ENCODE measurements at places on chromosomes 7 and 10. TPM values are rescaled to one million over a fixed set of nuclear protein-coding genes. Genes with fewer than 3 reads are reported as not detected.

DNA sequence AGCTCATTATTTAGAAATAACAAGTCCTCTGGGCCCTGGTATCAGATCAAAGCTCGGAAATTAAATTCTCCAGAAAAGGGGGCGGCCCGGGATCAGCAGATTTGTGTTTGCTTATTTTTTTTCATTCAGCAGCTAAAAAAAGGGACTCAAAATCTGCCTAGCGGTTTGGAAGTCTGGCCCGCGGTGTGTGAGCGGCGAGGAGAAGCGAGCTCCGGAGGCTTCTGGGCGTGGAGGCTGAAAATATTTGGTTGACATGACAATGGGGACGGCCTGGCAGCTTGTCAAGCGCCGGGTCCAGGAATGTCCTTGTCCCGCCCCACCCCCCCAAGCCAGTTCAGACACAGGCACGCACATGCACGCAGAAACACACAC is 43.4 kb downstream of the FOXL3 start:
- DNase-seq = peak; percentile 76

DNA sequence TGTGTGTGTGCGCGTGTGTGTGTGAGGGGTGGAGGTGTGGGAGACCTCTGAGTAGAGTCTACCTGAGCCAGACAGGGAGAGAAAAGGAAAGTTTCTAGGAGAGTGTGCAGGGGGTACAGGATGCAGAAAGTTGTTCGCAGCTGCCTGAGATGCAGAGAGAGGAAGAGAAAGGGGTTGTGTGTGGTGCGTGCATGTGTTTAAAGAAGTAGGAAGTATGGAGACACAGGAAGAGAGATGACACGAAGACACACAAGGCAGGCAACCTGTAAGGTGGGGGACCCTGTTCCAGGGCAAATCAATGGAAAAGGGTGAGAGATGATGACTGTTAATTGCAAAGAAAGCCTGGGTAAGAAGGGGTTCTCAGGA is 52.2 kb downstream of the C10orf105 start:
- no peak for DNase-seq

GRCh38 chr10:28387140-28387539 is 84.3 kb upstream of the MPP7 start:
- no peak for DNase-seq

DNA sequence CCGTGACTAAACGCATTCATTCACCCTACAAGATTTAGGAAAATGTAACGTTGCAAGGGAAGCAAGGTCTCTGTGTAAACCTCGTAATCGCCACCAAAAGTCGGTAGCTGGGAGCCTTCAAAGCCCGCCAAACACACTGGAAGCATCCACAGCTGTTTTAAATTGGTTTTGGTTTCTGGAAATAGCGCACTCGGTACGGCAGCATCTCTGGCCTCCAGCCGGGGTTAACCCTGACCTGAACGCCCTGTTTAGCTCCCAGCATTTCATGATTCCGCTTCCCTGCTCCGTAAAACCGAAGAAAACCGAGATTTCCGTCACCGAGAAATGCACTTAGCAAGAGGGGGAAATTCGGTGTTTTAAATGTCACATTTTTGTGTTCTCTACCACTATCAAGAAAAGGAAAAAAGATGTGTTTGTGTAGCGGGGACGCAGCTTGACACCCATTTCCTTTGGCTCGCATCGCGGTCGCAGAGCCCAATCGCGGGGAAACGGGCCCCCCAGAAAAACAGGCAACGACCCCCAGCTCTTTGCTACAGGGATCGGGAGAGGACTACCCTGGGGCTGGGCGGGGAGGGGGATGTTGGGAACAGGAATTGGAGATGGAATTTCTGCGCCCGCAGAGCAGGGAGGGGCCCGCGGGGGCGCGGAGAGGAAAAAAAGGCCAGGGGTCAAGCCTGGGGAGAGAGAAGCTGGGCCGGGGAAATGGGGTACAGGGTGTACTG is 646 bp downstream of the SGCE start:
- DNase-seq = peak; percentile 49

DNA sequence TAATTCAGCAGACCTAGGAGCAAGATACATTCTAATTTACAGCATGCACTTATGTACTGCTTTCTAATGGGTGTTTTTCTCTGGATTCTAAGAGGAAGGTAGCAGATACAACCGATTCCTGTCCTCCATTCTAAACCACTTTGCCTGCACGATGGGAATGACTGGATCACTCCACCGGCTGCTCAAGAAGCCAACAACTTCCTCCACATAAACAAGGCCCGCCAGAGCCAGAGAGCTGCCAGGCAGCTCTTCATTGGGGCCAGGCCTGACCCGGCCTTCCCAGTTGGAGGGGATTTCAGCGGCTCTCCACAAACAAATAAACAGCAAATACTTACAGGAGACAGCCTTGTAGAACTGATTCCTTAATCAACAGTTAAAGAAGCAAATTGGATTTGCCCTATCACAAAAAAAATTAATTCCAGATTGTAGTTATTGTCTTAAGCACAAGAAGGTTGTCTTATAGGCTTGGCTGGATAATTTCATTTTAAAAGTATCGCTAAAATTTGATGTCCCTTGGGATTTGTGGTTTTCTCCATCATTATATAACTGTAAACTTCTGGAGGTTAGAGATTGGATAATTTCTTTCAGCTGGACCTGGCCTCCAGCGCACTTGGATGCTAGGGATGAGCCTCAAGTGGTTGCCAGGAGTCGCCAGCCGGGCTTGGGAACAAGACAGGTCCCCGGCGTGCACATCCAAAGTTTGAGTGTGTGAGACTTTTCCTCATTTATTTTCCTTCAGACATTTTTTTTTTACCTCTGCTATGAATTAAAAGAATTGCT is 20.9 kb downstream of the EBF3 start:
- no peak for DNase-seq

DNA sequence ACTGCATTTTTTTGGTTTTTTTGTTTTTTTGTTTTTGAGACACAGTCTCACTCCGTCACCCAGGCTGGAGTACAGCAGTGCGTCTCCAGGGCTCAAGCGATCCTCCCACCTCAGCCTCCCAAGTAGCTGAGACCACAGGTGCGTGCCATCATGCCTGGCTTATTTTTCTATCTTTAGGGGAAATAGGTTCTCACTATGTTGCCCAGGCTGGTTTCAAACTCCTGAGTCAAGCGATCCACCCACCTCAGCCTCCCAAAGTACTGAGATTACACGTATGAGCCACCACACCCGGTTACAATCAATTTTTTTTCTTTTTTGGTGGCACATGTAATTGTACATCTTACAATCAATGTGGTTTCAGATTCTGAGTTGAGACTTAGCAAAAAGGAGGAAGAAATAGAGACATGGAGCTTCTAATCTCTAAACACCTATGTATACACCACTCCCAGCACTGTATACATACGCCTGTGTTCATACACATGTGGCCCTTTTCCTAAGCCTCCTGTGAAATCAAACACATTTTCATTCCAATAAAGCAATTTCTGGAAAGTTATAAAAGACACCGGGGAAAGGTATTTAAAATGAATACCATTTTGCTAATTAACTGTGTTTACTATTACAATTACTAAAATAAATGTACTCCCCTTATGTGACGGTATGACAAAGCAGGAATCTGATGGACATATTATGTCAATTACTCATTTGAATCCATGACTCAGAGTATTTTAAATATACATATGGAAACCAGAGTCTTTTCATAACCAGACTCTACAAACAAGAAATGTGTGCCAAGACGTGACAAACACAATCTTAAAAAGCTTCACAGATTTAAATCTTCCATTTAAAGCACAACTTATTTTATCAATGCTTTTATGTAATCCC is 40.9 kb downstream of the SMURF1 start:
- no peak for DNase-seq

- DNase-seq = no peak
Observed at GRCh38 chr10:70851597-70852475, 36.1 kb downstream of the SGPL1 start.

DNA sequence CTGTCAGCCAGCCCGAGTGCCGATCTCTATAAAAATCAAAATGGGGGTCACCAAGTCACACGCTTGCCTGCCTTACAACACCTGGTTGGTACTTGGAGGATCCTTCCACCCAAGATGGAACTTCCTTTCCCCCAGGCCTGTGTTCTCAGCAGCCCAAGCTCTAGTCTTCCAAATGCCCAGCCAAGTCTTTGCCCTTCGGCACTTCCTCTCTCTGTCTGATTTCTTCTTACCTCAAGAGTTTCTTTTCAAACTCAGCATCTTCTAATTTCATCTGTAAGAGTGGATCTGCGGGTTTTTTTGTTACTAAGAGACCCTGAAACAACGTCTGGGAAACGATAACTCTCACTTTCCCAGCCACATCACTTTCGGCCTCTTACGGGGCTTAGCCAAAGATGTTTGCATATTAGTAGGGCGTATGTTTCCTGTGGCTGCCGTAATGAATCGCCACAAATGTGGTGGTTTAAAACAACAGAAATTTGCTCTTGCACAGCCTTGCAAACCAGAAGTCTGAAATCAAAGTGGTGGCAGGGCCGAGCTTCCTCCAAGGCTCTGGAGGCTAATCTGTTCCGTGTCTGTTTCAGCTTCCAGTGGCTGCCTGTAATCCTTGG is 219.9 kb downstream of the TCF7L2 start:
- DNase-seq = no peak

Gene LOXL4
- total RNA-seq = 2.5 TPM

Gene GPR85
- 1.4 TPM for total RNA-seq

Gene GHRHR
- total RNA-seq = not detected

Gene TAS2R41
- not detected for total RNA-seq

Data from left lung (tissue), 14 donors.